ENCODE measurements at places on chromosomes 6 and 20.

DNA sequence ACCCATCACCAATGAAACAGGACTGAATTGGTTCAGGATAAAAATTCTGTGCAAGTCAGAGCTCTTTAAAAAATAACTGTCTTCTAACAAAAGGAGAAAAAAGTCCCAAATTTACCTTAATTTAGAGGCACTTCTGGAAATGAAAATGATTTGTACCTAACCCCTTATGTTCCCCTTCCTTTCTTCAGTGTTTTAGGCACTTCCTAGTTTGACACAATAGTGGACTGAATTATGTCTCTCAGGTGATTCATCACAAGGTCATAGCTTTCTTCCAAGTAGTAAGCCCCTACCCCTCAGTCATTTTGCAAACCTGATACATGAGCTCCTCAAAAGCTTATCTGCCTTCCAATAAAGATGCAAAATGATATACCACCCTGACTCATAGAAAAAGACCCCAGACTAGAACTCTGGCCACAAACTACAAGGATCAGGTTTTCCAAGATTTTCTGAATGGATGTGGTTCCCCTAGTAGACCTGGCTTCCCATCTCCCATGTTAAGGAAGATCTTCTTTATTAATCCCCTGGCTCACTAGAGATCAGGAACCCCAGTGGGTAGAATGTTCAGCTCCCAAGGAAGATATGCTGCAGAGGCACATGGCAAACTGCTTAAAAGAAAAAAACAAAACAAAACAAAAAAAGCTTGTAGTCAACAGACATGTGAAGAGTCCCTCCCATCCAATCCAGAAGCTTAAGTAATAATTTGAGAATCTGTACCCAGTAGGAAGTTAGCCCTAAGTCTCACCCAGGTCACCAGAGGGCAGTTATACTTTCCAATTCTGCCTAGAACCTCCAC is 3.6 kb downstream of the PPP1R10 start:
- no peak for DNase-seq

- no peak for DNase-seq
Measured at GRCh38 chr6:113763311-113763766, 93.8 kb upstream of the MARCKS start.

GRCh38 chr6:43205849-43206248 is 23.4 kb downstream of the DNPH1 start:
- DNase-seq: no peak

DNA sequence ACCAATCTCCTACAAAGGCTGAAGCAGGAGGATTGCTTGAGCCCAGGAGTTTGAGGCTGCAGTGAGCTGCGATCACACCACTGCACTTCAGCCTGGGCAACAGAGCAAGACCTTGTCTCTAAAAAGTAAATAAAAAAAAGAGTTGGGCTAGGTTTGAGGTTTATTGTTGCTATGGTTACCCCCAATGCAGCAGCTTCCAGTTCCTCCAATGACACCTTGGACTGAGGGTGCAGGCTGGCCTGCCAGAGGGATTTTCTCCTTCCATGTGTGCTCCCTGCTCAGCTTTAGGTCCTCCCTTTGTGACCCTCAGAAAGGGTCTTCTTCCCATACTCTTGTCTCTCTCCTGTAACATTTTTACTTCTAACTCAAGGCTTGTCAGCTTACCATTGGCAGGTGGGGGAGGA is 10.6 kb upstream of the TBC1D20 start:
- no peak for DNase-seq

DNA sequence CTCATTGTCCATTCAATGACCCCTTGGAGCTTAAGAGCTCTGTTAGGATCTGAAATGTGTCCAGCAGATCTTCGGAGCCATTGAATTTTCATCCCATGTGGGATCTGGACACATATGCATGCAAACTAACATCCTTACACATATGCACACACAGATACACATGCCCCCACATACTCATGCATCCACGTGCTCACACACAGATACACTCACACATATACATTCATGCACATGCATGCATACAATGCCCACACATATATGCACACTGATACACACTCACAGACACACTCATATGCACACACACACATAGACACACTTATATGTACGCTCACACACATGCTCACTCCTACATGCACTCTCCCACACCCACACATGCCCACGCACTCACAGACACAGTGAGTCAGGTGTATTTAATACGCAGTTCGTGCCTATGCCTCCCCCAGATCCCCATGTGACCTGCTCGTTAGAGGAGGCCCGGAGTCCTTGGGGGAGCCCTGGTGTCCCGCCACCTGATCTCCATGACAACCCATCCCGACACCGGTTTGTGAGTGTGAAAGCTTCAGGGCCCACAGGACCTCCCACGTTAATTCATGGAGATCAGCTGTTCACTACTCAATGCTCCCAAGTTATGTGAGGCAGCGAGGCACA is 121.9 kb upstream of the SULF2 start:
- no peak for DNase-seq

- no peak for DNase-seq
Measured at GRCh38 chr6:158322724-158323560, 10.7 kb downstream of the TULP4 start.

GRCh38 chr20:44496976-44497375 is 21.3 kb downstream of the TTPAL start:
- DNase-seq: no peak

- DNase-seq: no peak
Measured at GRCh38 chr6:9623985-9624384, 790.9 kb downstream of the TFAP2A start.

DNA sequence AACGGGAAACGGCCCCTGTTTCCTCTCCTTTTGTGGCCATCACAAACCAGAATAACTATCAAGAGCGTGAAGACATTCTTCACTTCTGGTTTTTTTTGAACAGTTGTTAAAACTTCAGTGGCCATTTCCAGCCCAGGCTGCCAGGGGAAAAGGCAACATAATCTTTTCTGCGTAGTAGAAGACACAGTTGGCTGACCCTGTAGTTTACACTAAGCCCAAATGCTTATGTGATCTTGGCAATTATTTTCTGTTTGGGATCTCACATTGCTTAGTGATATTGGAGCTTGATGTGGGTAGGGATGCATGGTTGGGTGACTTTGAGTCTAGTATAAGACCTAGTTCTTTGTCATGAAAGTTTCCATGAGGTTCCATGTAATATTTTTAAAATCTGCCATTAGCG is 449.4 kb upstream of the CDH4 start:
- no peak for DNase-seq

- DNase-seq: no peak
Measured at GRCh38 chr6:76441875-76442274, 369.4 kb upstream of the IMPG1 start.
